SJSA1 (cell line): ENCODE measurements at places on chromosomes 11 and 22.

DNA sequence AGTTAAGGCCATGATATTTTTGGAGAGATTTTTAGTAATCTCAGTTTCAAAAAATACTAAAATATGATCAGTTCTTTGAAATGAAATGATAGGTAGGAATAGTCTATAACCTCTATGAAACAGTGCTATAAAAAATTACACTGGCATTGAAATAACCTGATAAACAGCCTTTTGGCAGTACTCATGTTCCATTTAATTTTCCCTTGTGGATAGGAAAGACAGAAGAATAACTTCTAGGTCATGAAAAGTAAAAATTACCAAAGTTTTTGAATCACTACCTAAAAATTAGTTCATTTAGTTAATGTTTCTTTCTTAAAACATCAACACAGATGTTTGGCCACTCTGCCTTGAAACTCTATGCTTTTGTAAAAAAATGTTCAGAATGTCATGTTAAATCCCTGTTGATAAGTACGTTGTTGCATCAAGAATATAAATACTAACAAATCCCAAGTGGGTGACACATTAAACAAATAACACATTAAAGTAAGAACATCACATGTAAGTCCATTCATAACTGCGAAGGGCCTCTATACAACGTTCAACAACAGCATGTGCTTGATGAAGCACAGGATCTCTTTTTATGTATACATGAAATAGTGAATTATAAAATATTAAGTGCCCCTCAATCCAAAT, 290.2 kb downstream of the SWAP70 start:
- no peak overlapping the region for H3K4me3 ChIP-seq
- peaks cover 8% of the 10 kb centered on the region; the same call in 1 of the 2 replicates for H3K4me1 ChIP-seq
- no peaks in the 10 kb centered on the region for H3K27me3 ChIP-seq
- peaks cover 5% of the 10 kb centered on the region for H3K36me3 ChIP-seq
- 0 out of 2 replicates have a peak overlapping the region, but pooled peaks have one; percentile 1 for H3K27ac ChIP-seq

GRCh38 chr11:76620489-76620888, 50.1 kb downstream of the LRRC32 start:
- no peaks in the 10 kb centered on the region for H3K27me3 ChIP-seq
- DNase-seq: peak; percentile 28
- H3K27ac ChIP-seq: no peak overlapping the region
- no peak overlapping the region for H3K4me3 ChIP-seq
- H3K4me1 ChIP-seq: peaks cover 28% of the 10 kb centered on the region
- no peaks in the 10 kb centered on the region for H3K36me3 ChIP-seq

DNA sequence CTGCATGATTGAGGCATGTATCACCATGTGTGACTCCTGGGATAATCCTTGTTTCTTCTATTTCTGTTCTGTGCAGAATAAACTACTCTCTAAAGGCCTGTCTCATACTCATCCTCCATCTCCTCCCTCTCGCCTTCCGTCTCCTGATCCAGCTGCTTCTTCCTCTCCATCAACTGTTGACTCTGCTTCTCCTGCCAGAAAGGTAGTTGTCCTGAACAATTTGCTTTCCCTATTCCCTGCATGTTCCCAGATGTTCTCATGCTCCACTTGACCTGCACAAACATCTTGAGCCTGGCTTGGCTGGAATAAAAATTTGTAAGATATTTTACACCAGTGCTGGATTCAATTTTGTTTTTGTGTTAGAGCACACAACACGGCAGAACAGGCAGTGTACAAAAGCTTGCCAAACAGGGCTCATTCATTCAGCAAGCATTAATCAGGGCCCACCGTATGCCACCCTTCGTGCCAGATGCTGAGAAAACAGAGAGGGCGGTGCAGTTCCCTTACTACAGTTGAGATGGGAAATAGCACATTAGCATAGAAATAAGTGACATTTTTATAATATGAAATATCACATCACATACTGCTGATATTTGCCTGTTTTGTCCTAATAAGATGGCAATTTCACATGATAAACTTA, 133.3 kb upstream of the PARVA start:
- no peak for DNase-seq
- H3K36me3 ChIP-seq: peaks cover 41% of the 10 kb centered on the region
- no peaks in the 10 kb centered on the region for H3K27me3 ChIP-seq
- no peaks in the 10 kb centered on the region for H3K4me1 ChIP-seq
- H3K4me3 ChIP-seq: no peak overlapping the region

DNA sequence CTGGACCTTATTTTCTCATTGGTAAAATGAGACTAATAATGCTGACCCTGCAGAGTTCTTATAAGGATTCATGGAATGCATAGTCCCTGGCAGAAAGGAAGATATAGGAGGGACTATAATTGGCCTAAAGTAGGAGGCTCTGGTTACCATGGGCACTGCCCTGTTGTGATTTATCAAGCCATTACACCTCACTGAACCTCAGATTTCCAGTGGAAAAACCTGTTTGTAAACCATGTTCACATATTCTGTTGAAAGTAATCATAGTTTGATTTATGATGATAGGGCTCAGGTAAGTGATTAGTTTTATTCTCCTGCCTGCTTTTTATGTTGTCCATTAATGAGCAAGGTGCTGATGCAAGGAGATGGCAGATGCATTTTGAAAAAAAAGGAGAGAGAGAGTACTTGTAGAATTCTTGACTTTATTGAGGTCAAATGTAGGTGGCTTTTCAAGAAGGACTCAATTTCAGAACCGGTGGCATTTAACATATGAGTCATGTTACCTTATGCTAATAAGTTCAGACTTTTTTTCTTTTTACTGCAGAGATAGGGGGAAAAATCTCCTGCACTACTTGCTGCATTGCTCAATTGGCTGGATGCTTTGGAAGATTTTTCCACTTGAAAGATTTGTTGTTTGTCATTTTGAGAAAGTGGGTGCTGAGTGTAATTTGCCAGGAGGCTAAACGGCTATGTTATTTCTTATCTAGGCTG, 14.6 kb downstream of the NF2 start:
- peaks cover 5% of the 10 kb centered on the region; the same call in 1 of the 2 replicates for H3K36me3 ChIP-seq
- peaks cover 68% of the 10 kb centered on the region for H3K4me1 ChIP-seq
- no peak for DNase-seq
- no peak overlapping the region for H3K4me3 ChIP-seq

DNA sequence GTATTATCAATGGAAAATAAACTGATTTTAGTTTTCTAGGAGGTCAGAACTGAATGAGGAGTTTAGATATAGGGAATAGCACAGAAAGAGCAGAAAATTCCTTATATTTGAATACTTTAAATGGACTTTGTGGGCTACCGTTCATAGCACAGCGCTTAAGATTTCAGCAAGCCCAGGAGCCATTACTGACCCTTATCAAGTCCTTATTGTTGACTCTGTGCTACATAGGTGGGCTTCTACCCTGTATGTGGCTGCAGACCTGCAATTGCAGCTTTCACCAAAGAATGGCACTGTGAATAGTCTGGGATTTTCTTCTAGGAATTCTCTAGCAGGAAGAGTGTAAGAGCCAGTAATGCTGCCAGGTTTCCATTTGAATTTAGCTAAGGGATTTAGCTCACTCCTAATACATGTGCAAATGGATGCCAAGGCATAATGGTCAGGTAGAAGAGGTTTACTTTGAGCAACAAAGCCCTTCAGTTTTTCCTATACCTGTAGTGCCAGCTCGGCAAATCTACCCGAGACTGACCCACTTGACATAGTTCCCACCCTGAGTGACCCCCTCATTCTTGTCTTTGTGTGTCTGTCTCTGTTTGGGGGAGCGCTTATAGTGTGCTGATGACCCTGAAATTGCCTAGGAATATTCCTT, 42.5 kb upstream of the DLAT start:
- no peaks in the 10 kb centered on the region for H3K27me3 ChIP-seq
- H3K4me3 ChIP-seq: no peak overlapping the region
- H3K36me3 ChIP-seq: peaks cover 12% of the 10 kb centered on the region
- no peak for DNase-seq
- H3K4me1 ChIP-seq: peaks cover 28% of the 10 kb centered on the region

- no peak overlapping the region for H3K27ac ChIP-seq
- no peak for DNase-seq
- no peaks in the 10 kb centered on the region for H3K4me1 ChIP-seq
- H3K36me3 ChIP-seq: no peaks in the 10 kb centered on the region
- H3K4me3 ChIP-seq: no peak overlapping the region
Observed at GRCh38 chr11:131811383-131811782, 441.0 kb downstream of the NTM start.

DNA sequence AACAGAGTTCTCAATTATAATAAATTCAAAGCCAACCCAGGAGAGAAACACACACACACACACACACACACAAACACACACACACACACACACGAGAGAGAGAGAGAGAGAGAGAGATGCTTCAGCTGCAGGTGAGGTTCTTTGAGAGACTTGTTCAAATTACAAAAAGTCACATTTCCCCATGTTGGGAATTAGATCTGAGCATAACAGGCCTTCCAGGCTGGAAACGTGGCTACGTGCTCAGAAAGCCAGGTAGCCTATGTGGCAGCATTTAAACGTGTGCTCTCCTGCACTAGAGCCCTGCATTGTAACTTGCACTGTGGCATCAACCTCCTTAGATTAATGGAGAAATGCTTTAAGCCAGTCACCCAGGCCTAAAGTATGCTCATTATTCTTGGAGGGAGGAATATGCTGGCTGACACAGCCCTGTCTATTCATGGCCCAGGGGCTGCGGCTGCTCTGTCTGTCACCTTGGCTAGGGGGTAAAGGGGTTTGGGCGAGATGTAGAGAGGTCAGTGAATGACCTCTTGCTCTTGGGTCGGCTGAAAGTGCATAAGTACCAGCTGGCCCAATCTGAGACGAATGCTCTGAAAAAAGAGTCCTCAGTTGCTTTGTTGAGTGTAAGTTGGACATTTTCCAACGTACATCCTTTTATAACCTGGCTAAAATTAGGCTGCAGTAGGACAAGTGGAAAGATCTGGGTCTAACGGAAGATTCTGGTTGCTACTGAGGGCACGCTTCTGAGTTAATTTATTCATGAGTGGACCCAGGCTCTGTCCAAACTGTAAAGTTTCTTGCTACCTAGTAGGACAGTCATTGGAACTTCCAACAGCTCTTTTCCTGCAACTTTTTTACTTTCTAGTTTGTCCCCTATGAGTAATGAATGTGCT, 171.1 kb upstream of the SEZ6L start:
- peaks cover 5% of the 10 kb centered on the region; the same call in 1 of the 2 replicates for H3K27me3 ChIP-seq
- H3K27ac ChIP-seq: no peak overlapping the region
- no peaks in the 10 kb centered on the region for H3K4me1 ChIP-seq
- H3K4me3 ChIP-seq: no peak overlapping the region
- no peaks in the 10 kb centered on the region for H3K36me3 ChIP-seq

DNA sequence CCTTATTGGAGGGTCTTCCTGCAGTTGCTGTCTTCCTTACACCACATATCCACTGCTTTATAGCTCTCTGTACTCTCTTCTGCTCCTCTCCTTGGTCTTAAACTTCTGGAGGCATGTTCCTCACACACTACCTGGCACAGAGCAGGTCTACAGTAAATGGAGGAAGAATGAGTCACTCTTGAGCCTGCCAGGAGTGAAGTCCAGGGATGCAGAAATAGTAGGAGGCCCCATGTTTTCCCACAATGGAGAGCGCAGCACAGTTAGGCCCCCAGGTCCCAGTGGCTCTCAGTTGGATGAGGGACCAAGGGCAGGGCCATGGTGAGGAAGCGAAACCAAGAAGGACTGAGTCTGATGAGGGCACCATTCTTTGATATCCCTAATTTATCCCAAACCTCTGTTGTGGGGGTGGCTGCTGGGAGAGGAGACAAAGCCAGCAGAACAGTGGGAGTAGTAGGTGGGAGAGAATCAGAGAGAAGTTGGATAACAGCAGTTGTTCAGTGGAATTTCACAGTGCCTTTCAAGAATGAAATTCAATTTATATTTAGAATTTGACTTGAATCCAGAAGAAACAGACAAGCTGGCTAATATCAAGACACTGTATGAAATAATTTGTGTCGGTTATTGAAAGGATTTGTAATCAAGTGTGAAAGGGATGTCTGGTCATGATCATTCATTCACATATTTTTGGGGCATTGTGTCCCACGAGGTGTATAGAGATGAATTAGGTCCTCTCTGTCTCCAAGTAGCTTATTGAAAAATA, 187.8 kb downstream of the HIPK3 start:
- peaks cover 3% of the 10 kb centered on the region; the same call in 1 of the 2 replicates for H3K27me3 ChIP-seq
- no peaks in the 10 kb centered on the region for H3K4me1 ChIP-seq
- H3K27ac ChIP-seq: no peak overlapping the region
- no peak for DNase-seq

GRCh38 chr11:45641961-45642360, 23.5 kb downstream of the CHST1 start:
- no peaks in the 10 kb centered on the region for H3K36me3 ChIP-seq
- no peaks in the 10 kb centered on the region for H3K4me1 ChIP-seq
- H3K27me3 ChIP-seq: peaks cover 50% of the 10 kb centered on the region
- H3K4me3 ChIP-seq: no peak overlapping the region

GRCh38 chr11:115778928-115779650, 274.9 kb upstream of the CADM1 start:
- no peak for DNase-seq
- no peak overlapping the region for H3K4me3 ChIP-seq
- H3K27ac ChIP-seq: no peak overlapping the region
- no peaks in the 10 kb centered on the region for H3K27me3 ChIP-seq

- peaks cover 13% of the 10 kb centered on the region for H3K27me3 ChIP-seq
- no peak for DNase-seq
- 0 out of 2 replicates have a peak, but pooled peaks cover 5% of the 10 kb centered on the region for H3K4me1 ChIP-seq
- no peak overlapping the region for H3K4me3 ChIP-seq
Observed at GRCh38 chr22:27794226-27794625, 7.3 kb downstream of the MN1 start.

- peaks cover 19% of the 10 kb centered on the region for H3K4me1 ChIP-seq
- H3K27ac ChIP-seq: no peak overlapping the region
- H3K27me3 ChIP-seq: no peaks in the 10 kb centered on the region
- no peaks in the 10 kb centered on the region for H3K36me3 ChIP-seq
- DNase-seq: no peak
- H3K4me3 ChIP-seq: no peak overlapping the region
Observed at GRCh38 chr11:4671741-4672140, 25.9 kb downstream of the OR51E2 start.

DNA sequence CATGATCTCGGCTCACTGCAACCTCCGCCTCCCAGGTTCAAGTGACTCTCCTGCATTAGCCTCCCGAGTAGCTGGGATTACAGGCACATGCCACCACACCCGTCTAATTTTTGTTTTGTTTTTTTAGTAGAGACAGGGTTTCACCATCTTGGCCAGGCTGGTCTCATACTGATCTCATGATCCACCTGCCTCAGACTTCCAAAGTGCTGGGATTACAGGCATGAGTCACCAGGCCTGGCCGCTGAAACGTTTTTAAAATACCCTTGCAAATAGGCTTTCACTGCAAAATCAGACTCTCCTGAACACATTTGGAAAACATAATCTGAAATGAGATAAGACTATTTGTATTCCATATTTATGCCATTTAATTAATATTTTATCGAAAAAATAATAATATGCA, 826.1 kb upstream of the CNTN5 start:
- H3K36me3 ChIP-seq: no peaks in the 10 kb centered on the region
- H3K27me3 ChIP-seq: no peaks in the 10 kb centered on the region
- no peaks in the 10 kb centered on the region for H3K4me1 ChIP-seq
- DNase-seq: no peak
- no peak overlapping the region for H3K4me3 ChIP-seq
- no peak overlapping the region for H3K27ac ChIP-seq
